Fibroblast of skin of right biceps (primary cell): ENCODE measurements at places on chromosomes 13 and 19.

DNA sequence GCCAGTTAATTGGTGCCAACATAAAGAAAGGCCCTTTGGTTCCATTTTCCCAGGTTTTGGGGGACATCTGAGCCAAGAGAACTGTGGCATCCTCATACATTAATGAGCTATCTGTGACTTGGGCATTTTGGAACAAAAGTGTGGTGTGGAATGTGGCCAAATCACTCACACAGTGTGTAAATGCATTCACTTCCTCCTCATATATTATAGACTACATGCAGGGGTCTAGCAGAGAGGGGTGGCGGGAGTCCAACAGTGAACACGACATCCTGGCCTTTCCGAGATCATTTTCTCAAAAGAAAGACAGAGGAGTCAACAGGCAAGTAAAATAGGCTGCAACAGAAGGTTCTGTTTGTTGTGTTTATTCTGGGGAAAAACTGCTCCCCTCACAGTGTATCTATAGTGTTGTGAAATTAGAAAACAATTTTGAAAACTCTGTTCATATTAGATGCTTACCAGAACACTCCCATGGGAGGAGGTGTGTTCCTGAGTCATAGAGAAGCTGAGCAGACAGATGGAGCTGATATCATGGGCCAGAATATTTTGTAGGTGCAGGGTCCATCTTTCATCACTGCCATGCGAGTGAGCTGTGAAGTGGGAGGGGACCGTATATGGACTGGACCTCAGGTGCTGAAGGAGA lies 36.9 kb downstream of the PABPC3 start:
- no peak for DNase-seq

GRCh38 chr13:44197791-44198770 lies 175.5 kb upstream of the SERP2 start:
- no peak for DNase-seq

DNA sequence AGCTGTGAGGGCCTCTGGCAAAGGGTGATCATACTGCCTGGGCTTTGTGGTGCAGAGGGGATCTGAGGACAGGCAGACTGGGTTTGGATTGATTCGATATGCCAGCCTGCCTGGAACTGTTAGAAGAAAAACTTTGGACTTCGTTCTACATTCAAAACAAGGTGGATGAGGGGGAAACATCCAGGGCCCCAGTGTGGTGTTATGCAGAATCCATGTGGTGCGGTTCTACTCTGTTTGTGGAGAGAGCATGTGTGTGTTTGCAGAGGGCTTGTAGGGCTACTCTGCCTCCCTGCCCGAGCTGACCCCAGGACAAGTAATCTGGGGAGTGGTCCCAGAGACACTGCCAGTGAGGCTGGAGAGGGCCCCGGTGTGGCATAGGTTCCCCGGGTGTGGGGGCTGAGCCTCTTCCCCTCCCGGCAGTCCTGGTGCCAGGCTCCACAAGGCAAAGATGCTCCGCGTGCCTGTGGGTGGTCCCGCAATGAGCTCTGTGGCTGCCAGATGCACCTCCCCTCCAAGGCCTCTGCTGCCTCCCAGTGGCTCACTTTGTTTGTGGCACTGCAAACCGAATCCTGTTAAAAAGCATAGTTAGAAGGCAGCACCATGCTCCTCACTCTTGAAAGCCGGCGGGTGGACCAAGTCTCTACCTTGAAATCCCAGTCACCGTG lies 22.3 kb upstream of the TFDP1 start:
- DNase-seq, result peak; percentile 76

DNA sequence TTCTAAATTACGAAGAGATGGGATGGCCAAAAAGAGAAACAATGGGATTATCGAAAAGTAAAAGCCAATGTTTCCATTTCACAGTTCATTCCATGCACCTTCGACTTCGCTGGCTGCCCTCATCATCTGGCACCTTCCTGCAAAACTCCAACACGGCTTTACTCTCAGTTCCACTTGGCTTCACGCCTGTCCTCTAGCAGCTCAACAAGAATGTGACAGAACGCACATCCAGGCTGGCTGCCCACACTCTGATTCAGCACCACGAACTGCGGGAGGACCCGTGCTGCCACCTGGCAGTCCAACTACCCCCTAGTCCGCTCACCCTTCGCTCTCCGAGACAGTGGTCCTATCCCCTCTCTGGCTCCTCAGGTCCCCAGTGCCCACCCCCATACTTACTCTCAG lies 11.7 kb downstream of the ATP7B start:
- DNase-seq, result no peak

DNA sequence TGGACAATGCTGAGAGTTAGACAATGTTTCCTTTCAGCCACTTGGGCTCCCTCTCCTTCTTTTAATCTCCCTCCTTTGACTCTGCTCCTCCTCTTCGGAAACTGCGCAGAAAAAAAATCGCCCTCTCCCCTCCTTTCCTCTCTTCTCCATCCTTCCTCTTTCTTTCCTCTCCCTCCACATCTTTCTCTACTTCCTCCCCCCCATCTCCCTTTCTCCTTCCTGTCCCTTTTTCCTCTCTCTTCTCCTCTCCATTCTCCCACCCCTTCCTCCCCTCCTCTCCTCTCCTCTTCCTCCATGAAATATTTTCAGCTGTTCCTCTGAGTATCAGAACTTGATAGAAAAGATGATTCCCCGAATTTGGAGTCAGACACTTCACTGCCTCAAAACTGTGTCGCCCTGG lies 15.1 kb upstream of the PTPRS start:
- DNase-seq, result no peak

GRCh38 chr19:52722062-52723003 lies 12.5 kb downstream of the ZNF611 start:
- peak; percentile 78 for DNase-seq

DNA sequence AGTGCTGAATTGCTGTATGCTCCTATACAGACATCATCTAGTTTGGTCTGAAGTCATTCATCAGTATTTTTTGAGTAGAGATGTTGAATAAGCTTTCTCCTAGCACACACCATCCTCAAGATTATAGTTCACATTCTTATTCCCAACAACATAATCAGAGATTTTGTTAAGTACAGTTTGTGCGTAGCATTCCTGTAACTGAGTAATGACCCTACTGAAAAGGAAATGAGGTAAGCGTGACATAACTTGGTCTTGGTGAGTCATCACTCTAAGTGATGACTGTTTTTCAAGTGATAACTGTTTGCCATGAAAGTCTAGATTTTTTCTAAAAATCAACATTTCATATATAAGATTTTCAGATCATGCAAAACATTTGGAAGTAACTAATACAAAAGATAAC lies 18.5 kb upstream of the FAM216B start:
- peak; percentile 93 for DNase-seq

DNA sequence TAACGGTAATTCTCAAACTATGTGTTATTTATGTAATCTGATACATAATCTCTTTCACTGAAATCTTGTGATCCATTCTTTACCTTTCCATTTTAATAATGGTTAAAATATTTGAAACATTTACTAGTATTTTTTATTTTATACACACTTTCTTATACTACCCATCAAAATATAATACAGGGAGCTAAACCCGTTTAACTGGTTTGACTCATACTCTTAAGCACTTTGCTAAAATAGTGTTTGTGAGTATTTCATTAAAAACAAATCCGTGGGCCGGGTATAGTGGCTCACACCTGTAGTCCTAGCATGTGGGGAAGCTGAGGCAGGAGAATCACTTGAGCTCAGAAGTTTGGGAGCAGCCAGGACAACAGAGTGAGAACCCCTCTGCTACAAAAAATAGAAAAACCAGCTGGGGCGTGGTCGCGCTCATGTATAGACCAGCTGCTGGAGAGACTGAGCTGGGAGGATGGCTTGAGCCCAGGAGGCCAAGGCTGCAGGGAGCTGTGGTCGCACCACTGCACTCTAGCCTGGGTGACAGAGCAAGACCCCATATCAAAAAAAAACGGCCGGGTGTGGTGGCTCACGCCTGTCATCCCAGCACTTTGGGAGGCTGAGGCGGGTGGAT lies 43.8 kb upstream of the DCUN1D2 start:
- no peak for DNase-seq

- DNase-seq, result peak; percentile 55
Observed at GRCh38 chr13:49791711-49792549, 552 bp downstream of the KPNA3 start.

GRCh38 chr13:98466634-98467236 lies 110.2 kb downstream of the STK24 start:
- peak; percentile 53 for DNase-seq

- DNase-seq, result no peak
Observed at GRCh38 chr13:111903143-111903542, 163.8 kb upstream of the SOX1 start.

GRCh38 chr13:25324100-25324499 lies 22.7 kb downstream of the NUP58 start:
- DNase-seq, result no peak

DNA sequence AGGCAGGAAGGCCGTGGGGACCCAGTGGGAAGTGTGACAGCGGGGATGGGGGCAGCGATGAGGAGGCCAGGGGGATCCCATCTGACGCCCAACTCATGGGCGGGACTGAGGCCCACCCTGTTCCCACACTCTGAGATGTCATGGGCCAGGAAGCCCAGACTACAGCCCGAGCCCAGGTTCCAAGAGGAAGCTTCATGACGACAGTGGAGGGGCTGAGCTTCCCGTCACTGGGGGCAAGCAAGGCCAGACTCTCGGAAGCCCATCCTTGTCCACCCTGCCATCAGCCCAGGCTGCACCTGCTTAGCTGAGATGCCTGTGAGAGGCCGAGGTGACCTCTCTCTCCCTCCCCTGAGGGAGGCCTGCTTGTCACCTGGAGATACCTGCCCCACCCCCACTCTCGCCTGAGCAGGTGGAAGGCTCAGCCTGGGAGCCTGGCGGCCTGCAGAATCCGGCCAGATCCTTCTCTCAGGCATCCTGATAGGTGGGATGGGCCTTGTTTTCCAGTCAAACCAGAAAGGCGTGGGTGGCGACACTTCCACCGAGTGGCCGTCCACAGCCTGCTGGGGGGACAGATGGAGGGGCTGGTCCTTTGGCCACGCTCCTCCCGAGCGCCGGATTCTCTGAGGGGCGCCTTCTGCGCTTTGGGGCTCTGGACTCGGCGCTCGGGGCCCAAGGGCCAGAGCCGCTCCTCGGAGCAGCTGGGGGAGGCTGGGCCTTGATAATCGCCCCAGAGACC lies 4.8 kb downstream of the ZBTB7A start:
- DNase-seq, result no peak

DNA sequence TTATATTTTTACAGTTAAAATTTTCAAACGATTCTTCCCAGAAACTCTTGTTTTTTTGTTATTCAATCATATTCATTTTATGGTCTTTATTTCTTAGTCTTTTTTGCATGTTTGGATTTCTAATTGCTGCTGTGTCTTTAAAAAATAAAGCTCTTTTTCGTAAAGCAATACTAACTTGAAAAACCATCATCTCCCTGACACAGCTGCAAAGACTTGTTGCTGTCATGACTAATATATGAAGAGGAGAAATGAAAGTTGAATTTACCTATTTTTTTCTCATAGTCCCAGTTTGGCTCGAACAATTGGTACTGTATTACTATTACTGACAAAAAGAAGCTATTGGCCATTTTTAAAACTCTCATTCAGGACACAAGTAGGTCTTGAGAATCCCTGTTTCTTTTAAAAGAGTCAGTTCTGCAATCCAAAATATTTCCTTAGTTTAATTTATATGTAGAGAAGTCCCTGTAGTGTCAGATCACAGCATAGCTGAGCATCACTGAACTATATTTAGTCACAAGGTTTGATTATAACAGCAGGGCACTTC lies 12.1 kb upstream of the SPART start:
- DNase-seq, result no peak

DNA sequence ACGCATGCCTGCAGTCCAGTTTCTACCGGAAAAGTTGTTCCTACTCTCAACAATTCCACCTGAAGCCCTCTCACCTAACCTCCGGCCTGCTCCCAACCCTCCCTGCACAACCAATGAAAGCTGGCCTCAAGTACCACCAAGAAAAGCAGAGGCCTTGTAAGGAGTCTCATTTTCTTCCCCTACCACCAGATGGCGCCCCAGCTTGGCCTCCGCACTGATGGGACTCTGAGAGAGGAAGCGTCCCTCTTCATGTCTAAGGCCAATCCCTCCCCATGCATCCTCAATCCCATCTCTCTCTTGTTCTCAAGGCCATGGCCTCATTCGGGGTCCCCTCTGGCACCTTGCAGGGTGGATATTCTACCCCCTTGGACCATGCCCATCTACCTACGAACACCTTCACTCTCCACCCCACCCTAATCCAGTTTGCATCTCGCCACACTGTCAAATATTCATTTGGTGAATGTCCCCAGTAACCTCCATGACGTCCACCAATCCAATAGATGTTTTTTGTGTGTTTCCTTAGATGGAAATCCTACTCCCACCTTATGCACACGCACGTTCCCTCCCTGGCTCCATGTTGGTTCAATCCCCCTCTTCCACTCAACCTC lies 412.8 kb downstream of the ZNF536 start:
- DNase-seq, result peak; percentile 38

- no peak for DNase-seq
Observed at GRCh38 chr13:110869231-110869804, 45.6 kb downstream of the ANKRD10 start.

DNA sequence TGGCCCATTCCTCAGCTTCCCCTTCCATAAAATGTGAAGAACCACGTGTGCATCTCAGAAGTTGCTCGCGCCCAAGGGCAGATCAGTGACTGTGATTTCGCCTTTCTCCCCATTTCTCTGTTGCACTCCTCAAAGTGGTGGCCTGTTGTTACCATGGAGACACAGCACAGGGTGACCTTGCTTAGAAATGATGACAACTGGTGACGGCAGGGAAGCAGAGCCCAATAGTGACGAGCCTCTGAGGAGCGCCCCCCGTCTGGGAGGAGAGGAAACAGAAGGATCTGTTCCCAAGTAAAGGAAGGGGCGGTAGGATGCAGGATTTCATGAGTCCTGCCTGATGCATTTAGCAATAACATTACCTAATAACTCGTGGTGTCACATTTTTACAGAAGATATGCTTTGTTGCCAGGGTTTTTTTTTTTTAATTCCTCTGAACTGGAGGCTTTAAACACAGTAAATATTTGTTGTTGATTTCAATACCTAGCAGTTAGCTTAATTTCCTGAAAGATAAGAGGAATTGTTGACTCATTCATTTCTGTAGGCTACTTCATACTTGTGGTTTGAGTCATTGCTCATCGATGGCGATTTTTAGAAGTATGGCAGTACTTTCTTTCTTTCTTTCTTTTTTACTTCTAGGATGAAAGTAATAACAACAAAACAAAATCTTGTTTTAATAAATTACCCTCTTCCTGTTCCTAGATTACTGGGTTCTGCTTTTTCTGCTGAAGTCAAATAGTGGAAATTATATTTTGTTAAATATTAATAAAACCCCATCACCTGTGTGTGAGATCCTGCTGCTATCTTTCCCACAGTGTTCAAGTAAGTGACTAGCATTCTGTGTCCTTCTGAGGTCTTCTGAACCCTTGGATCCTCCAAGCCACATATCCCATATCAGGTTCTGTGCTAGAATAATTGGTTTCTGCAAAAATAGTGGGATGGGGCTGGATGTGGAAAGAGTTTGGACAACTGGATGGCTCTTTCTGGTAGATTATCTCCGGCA lies 36.0 kb downstream of the MBNL2 start:
- peak; percentile 90 for DNase-seq

GRCh38 chr13:42707586-42707985 lies 73.8 kb upstream of the FAM216B start:
- DNase-seq, result peak; percentile 83
